CD4-positive, alpha-beta T cell treated with Interleukin-15 for 4 hours (primary cell): ENCODE measurements at places on chromosomes 12 and 14.

DNA sequence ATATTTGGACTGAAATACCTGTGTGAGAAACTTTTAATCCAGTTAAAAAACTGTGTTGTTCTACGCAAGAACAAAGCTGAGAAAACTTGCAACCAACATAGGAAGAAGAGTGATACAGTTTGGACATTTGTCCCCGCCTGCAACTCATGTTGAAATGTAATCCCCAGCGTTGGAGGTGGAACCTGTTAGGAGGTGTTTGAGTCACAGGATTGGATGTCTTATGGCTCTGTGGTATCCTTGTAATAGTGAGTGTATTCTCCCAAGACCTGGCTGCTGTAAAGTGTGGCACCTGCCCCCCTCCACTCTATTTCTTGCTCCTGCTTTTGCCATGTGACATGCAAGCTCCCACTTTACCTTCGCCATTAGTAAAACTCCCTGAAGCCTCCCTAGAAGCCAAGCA, 28.6 kb upstream of the ADAM20 start:
- no peak for DNase-seq

- DNase-seq: no peak
These were observed 20.7 kb downstream of the SLC7A8 start for GRCh38 chr14:23162800-23163199.

DNA sequence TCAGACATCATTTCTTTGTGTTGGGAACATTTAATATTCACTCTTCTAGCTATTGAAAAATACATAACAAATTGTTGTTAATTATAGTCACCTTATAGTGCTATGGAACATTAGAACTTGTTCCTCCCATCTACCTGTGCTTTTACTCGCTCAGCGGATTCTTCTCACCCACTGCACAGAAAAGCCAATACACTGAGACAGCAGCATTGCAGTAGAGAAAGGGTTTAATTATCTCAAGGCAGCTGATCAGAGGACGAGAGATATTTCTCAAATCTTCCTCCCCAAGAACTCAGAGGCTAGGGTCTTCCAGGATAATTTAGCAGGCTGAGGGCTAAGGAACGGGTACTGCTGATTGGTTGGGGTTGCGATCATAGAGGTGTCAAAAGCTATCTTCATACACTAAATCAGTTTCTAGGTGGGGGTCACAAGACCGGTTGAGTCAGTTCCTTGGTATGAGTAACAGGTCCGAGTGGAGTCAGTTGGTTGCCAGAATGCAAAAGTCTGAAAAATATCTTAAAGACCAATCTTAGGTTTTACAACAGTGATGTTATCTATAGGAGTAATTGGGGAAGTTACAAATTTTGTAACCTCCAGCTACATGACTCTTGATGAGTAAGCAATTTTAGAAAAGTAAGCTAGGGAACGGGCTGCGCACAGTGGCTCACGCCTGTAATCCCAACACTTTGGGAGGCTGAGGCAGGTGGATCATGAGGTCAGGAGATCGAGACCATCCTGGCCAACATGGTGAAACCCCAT, 173.1 kb downstream of the FBXL14 start:
- no peak for DNase-seq

- no peak for DNase-seq
These were observed 3.8 kb upstream of the ARHGAP9 start for GRCh38 chr12:57483466-57483865.

DNA sequence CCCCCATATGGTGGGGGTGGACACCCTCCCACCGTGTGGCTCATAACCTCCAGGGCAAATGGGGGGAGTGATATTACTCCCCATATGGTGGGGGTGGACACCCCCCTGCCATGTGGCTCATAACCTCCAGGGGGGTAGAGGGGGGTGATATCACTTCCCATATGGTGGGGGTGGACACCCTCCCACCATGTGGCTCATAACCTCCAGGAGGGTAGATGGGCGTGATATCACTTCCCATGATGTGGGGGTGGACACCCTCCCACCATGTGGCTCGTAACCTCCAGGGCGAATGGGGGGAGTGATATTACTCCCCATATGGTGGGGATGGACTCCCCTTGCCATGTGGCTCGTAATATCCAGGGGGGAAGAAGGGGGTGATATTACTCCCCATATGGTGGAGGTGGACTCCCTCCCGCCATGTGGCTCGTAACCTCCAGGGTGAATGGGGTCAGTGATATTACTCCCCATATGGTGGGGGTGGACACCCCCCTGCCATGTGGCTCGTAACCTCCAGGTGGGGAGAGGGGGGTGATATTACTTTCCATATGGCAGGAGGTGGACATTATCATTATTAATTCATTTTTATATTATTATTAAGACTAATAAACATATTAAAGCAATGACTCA, 51.2 kb upstream of the OXA1L start:
- DNase-seq: no peak

- no peak for DNase-seq
These were observed 291.7 kb downstream of the C12orf75 start for GRCh38 chr12:105622220-105622619.

DNA sequence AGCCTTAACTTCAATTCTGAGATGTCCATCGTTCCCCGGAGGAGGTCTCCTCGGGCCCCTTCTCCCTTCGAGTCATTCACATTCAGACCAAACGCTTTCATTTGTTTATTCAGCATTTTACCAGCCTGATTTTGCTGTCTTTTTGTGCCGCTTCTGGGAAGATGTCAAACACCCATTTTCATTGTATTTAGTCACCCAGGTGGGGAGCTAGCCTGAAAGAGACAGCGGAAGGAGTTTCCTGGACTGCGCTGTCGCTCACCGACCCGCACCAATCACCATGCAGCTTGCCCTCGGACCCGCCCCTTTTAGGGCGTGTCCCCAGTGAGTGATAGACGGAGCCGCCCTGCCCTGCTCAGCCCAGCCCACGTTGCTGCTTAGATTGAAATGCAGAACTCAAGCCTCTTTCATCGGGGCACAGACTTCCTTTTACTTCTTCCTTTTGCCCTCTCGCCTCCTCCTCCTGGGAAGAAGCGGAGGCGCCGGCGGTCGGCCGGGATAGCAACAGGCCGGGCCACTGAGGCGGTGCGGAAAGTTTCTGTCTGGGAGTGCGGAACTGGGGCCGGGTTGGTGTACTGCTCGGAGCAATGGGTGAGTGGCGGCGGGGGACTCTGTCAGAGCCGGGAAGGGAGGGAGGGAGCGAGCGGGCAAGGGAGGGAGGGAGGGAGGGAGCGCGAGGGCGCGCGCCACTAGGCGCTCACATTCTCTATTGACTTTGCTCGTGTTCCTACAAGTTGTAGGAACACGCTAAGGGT, at the start of gene PAX9:
Gene PAX9, plus strand, starts transcription at position 355 of the 752 bp plus-strand sequence. Its CDS starts 230 bp downstream, at position 585.
- peak; percentile 23 for DNase-seq

- no peak for DNase-seq
These were observed 861 bp downstream of the IL26 start for GRCh38 chr12:68224613-68225285.

- no peak for DNase-seq
These were observed 58.6 kb downstream of the VWF start for GRCh38 chr12:6065863-6066199.

GRCh38 chr12:25052196-25052913, 103.5 kb upstream of the BCAT1 start:
- peak; percentile 71 for DNase-seq

- DNase-seq: no peak
These were observed 54.9 kb downstream of the STXBP6 start for GRCh38 chr14:24995016-24995415.

DNA sequence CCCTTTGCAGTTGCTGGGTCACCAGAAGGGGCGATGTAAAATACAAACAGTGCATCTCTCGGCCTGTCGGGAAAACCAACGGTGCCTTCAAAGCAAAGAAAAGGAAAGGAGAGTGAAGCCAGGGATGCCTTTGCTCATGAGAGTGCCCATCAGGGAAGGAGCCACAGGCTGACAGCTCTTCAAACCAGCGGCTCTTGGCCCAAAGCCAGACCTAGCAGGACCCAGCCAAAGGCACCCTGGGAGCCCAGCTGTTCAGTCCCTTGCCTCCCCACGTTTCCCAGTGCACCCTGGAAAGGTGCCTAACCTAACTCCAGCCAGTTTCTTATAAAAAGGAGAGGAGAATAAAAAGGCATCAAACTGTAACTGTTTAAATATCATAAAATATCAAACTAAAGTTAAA, 29.2 kb downstream of the PRMT8 start:
- no peak for DNase-seq

GRCh38 chr12:129903092-129903945, 506 bp downstream of the TMEM132D start:
- no peak for DNase-seq

DNA sequence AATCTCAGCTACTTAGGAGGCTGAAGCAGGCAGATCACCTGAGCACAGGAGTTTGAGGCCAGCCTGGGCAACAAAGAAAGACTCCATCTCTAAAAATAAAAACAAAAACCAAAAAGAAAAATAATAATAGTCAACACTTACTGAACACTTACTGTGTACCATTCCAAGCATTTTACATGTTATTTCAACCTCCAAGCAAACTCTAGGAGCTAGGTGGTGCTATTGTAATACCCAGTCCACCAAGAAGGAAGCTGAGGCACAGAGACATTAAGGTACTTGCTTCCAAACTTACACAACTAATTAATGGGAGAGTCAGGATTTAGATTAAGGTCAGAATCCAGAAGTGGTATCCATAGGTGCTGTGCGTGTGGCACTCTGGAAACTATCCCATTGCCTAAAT, 13.7 kb upstream of the OR6J1 start:
- DNase-seq: no peak
